ENCODE measurements at places on chromosomes 5 and 9. TPM values are rescaled to one million over a fixed set of nuclear protein-coding genes. Genes with fewer than 3 reads are reported as not detected.

MARVELD2 gene
- total RNA-seq, result 71.6 TPM

GRIA1 gene
- total RNA-seq, result not detected

SLC6A7 gene
- total RNA-seq, result not detected

POLK gene
- total RNA-seq, result 20.2 TPM

CBY3 gene
- total RNA-seq, result not detected

AGXT2 gene
- not detected for total RNA-seq

LCN2 gene
- not detected for total RNA-seq

GLDC gene
- total RNA-seq, result 11.3 TPM

GABRP gene
- 3.1 TPM for total RNA-seq

DNAJC18 gene
- total RNA-seq, result 23.1 TPM

PCDHGA4 gene
- total RNA-seq, result 1.2 TPM

CCDC187 gene
- 1.4 TPM for total RNA-seq

DNA sequence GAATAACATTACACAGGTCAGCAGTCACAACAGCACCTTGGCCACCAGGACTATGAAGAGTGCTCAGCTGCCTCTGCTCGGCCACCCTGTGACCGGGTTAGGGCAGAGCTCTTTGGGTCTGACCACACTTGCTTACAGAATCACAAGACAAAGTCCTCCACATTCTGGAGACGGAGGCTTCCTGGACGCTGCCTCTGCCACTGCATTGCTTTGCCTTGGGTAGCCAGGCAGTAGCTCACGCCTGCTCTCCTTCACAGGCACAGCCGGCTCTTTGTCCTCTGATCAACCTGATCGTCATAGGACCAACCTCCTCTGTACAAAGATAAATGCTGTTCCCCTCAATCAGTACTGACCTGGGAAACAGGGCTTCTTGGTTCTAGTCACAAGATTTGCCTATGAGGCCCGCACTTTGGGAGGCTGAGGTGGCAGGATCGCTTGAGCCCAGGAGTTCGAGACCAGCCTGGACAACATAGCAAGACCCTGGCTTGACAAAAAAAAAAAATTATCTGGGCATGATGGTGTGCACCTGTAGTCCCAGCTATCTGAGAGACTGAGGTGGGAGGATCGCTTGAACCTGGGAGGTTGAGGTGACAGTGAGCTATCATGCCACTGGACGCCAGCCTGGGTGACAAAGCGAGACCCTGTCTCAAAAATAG lies 128.4 kb upstream of the IER5L start:
- DNase-seq, result no peak

- no peak for DNase-seq
Measured at GRCh38 chr9:27511771-27512170, 12.3 kb upstream of the IFNK start.

DNA sequence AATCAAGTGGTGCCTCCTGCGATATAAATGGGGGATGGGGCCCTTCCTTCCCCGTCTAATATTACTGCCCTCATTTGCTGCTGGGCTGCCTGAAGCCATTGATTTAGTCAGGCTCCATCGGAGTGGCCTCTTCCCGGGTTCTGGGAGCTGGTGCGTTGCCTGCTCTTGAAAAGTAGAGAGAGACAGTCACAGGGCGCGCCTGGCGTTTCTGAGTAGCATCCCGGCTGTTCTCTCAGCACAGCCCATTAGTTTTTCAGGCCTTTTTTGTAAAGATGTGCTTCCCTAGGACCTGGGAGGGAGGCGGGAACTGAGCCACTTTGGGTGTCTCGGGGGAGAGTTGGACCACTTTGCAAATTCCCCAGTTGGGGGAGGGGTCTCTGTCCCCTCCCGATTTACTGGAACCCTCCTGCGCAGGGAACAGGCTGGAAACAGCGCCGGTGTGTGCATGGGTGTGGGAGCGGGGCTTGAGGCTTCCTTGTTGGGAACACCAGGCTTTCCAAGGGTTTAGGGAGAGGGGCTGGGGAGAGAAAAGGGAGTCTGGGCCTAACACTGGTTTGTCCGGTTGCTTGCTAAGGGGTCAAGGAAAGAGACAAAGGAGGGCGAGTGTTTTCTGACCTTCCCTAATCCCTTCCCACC lies 4.7 kb downstream of the PRDM6 start:
- no peak for DNase-seq

GRCh38 chr5:16480821-16481538 lies 15.4 kb upstream of the ZNF622 start:
- DNase-seq, result no peak

DNA sequence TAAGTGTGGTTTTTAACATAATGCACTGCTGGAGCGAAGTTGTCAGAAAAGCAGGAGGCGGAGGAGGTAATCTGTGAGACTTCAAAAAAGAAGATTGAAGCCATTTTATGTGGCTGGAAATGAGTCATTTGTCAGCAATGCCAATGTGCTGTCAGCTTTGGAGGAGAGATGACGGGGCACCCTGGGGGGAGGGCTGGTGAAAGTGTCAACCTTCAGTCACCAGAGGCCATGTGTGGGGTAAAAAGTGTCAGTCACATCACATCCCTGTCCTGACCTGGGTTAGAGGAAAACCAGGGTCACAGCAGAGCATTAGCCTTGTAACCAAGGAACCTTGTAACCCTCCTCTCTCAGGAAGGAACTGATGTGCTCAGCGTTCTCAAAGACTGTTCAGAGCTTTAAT lies 59.1 kb downstream of the TLR4 start:
- DNase-seq, result no peak

DNA sequence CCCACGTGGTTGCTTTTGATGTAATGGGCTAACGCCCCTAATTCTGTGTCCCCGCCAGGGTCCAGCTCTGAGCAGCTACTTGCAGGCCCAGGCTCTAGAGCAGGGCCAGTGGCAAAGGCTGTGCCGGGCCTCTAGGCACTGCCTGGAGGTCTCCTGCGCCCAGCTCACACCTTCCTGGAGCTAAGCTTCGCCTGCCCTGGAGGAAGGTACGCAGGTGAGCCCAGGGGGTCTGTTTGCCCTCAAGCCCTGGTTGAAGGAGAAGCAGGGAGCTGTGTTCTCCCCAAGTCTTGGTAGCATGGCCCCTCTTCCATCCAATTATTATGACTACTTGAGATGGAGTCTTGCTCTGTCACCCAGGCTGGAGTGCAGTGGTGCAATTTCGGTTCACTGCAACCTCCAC lies 5.2 kb upstream of the LMX1B start:
- DNase-seq, result no peak

- DNase-seq, result no peak
Measured at GRCh38 chr9:118785456-118785855, 583.8 kb downstream of the BRINP1 start.

- no peak for DNase-seq
Measured at GRCh38 chr9:120715389-120715924, 1.2 kb upstream of the MEGF9 start.

DNA sequence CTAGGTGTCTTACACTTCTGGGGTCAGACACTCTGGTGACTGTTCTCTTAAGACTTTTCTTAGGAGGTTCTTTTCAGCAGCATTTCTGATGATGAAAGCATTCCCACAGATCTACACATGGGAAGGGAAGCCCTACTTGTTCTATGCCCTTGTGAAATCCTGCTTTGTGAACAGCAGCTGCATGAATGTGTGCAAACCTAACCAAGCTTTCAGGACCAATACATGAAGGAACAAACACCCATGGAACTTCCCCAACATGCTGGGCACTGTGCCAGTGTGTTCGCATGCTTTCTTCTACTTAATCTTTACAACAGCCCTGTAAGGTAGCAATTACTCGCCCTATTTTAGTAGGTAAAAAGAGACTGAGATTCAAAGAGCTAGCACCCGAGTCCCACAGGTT lies 439.9 kb upstream of the KLF4 start:
- DNase-seq, result no peak

DNA sequence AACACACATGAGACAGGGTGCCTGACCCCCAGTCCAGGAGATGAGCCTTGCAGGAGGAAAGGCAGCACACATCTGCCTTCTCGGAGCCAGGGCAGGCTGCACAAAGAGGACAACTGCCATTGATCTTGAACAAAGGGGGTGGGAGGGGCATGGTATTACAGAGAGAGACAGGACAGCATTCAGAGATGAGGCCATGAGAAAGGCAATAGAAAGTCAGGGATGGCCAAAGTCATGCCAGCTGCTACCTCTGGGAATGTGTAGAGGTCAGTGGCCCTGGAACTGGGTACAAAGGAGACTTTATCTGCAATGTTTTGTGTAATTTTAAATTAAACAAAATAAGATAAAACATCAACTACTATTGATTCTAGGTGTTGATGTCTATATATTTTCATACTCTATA lies 43.2 kb downstream of the WDR36 start:
- no peak for DNase-seq

DNA sequence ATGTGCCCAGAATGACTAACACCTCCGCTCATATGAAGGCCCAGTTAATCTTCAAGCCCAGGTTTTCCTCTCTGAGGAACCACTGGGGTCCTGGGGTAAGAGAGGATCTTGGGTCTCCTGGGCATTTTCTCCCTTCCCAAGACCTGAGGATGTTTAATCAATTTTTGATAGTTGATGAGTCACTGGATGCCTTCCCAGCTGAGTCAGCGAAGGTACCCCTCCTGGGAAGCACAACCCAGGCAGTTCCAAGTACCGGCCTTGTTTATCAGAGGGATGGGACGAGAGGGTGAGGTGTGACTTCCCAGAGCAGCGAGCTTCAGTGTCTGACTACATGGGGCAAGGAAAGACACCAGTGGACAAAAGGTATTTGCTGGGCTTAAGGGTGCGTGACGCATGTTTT lies 119.6 kb upstream of the IL12B start:
- no peak for DNase-seq

DNA sequence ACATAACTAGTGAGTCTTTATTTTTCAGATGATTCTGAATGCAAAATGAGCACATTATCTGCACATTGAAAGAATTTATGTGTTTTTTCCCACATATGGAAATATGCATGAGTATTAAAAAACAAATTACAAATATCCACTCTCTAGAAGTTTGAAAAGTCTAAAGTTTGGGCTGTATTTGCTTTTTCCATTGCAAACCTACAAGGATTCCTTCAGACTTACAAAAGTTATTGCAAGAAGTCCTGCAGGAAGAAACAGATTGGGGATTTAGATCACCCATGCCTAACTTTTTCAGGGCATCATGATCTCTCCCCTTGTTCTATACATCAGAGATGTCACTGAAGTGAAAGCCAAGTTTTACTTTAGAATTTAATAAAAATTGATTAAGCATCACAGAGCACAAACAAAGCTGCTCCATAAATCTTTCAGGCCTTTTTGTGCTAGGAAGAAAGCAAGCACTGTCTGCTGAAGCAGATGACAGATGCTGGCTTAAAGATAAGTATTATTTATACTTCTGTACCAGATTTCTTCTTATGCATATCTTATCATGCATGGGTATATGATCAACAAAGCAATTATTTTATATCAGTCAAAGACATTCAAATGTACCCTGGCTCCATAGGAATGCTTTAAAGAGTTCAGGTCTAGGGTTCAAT lies 71.7 kb downstream of the NFIB start:
- no peak for DNase-seq

- DNase-seq, result no peak
Measured at GRCh38 chr5:458547-459353, 15.8 kb downstream of the EXOC3 start.

- no peak for DNase-seq
Measured at GRCh38 chr5:19866090-19866450, 121.9 kb downstream of the CDH18 start.

DNA sequence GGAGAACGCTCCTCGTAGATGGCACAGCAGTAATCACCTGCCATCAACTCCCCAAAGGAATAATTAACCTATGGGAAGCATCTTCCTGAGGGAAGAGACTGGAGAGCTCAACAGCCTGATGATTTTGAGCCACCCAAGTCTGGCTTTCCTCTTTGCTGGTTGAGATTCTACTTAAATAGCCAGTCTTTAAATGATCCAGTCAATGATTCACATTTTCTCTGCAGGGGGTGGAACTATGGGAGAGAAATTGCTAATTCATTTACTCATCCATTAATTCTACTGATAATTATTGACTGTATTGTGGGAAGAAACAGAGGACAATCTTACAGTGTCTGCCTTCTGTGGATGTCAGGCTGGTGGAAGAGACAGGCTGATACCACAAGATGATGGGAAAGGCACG lies 355.0 kb upstream of the PANK3 start:
- no peak for DNase-seq

DNA sequence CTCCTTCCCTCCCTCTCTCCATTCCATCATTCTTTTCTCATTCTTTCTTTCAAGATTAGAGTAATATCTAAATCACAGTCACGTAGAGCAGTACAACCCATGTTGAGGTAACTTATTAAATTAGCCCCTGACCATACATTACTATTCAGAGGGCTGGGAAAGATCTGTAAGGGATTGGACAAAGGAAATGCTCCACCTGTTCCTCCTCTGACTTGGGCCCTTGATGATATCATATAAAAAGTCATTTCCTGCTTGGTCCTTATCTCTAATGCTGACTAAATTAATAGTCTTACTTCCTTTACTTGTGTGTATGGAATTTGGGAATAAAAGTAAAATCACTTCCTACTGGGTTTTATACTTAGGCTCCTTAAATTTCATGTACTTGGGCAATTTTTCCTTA lies 40.8 kb downstream of the SNX18 start:
- DNase-seq, result no peak

GRCh38 chr5:107147589-107147988 lies 523.1 kb downstream of the EFNA5 start:
- no peak for DNase-seq

DNA sequence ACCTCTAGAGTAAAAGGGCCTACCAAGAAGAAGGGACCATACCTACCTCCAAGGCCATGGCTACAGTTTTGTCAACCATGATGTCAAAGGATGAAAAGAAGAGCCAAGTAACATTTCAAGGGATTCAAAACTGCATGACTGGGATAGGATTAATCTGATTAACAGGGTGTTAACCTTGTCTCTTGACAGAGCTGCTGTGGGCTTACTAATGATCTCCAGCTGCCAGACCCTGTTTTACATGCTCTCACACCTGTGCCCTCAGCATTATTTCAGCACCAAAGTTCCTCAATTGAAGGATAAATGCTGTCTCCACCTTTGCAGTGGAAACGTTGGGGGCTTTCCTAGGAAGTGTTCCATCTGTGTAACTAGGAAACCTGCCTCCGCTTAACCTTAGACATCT lies 78.3 kb downstream of the DMAC1 start:
- DNase-seq, result no peak

- DNase-seq, result no peak
Measured at GRCh38 chr9:136943291-136944211, 987 bp downstream of the FBXW5 start.

DNA sequence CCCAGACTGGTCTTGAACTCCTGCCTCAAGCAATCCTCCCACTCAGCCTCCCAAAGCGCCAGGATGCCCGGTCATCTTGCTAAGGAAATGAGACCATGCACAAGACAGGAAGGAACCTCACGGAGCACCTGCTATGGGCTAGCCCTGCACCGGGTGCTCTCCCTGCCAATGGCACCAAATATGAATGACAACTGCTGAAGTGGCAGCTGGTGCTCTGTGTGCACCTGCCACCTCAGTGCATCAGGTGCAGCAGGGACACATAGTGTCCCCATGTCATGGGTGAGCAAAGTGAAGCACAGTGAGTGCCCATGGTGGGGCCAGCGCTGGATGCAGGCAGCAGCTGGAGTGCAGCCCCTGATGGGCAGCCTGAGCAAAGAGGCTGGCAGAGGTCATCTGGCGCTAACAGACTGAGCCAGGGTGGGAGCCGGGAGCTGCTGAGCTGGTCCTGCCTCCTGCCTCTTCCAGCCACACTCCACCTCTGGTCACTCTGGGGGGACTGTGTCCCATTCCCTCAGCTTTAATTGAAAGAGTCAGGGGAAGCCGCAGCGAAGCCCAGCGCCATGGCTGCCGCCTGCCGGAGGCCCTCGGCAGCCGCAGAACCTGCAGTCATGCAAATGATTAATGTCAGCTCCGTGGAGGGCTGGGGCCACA lies 46.4 kb downstream of the BARX1 start:
- DNase-seq, result no peak

- no peak for DNase-seq
Measured at GRCh38 chr5:32445831-32446614, 1.5 kb upstream of the ZFR start.

Data from progenitor cell of endocrine pancreas (in vitro differentiated cells).